ENCODE measurements at places on chromosomes 5 and 9.

GRCh38 chr9:112404508-112404932 lies 24.6 kb downstream of the HSDL2 start:
- DNase-seq, result no peak

DNA sequence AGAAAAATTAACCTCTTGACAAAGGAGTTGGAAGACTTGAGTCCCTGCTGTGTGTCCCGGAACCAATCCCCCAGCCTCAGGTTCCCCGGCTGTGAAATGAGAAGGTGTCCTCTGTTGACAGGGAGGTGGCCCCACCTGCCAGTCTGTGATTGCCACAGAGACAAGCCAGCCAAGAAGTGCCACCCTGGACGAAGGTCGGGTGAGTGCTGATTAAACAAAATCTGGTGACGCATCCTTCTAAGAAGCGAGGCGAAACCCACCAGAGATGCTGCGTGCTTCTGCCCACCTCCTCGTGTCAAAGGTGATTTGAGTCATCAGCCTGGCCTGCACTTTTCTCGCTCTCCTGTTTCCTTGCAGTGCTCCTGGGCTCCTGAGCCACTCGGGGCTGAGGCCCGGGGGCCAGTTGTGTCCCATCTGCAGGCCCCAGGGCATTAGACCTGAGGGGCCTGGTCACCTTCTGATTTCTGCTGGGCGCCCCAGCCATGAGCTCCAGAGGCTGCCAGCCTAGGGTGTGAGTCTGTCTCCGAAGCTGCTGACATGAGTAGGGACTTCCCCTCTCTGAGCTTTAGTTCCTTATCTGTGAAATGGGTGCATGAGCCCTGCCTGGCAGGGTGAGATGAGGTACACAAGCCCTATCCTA lies 28.7 kb downstream of the NEK6 start:
- peak; percentile 67 for DNase-seq

DNA sequence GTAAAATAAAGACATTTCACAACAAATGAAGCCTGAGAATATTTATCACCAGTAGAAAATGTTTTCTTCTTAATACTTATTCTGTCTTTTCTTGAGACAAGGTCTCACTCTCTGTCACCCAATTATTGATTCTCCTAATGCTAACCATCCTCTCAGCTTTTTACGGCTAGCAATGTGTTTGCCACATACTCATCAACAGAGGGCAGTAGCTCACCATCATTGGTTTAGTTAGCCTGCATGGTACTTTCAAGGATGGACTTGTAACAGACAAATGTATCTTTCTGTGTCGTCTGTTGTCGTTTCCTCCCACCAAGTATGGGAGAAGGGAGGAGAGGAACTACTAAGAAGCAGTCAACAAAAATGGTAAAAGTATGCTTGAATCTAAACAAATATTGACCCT lies 5.9 kb upstream of the ACO1 start:
- no peak for DNase-seq

GRCh38 chr9:115115117-115115880 lies 2.7 kb downstream of the TNC start:
- no peak for DNase-seq

- no peak for DNase-seq
These were observed at the start of gene HMCN2 for GRCh38 chr9:130265431-130266235. TSS of gene HMCN2 (plus strand) at chr9:130265760. CDS start at chr9:130265879, 119 bp downstream.

GRCh38 chr9:100027543-100027942 lies 71.3 kb downstream of the ERP44 start:
- DNase-seq, result no peak

DNA sequence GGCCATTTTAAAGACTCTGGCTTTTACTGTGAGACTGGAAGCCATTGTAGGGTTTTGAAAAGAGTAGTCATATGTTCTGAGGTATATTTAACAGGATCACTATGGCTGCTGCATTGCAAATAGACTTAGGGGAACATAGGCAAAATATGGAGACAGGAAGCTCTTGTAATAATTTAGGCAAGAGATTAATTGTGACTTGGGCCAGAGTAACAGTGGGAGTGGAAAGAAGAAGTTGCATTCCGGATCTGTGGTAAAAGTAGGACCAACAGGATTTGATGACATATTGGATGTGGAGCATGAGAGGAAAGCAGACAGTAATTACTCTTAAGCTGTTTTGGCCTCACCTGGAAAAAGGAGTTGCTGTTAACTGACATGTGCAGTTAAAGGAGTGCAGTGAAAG lies 85.6 kb downstream of the SMIM15 start:
- no peak for DNase-seq

GRCh38 chr5:4532705-4533080 lies 607.4 kb upstream of the ADAMTS16 start:
- no peak for DNase-seq

GRCh38 chr5:127826011-127826410 lies 122.8 kb downstream of the CCDC192 start:
- DNase-seq, result peak; percentile 63

DNA sequence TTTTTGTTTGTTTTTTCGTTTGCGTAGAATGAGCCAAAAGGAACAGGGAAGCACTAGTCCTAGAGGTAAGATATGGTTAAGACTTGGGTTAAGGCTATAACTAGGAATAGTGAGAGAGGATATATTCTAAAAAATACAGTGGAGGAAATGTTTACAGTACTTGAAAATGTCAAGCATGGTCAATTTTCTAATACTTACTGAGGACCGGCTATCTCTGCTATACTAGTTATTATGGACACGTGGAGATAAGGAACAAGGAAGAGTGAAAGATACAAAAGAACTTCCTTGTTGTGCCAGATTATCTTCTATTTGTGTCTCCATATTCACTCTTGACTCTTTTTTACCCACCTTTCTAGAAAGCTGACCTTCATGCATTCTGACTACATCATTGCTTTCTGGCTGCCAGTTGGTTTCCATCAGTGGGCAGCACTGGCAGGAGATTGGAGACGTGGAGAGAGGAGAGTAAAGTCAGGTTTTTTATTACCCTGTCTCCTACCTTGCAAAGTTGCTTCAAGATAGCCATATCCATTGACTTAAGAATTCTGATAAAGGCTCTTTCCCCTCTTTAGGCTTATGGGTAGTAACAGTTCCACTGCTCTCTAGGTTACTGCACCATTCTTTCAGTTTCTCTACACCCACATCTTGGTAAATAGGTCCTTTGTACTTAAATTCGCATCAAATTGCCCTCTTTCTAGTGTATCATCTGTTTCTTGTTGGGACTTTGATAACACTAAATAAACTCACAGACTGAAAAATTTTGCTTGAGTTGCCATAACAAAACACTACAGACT lies 9.0 kb upstream of the RFX3 start:
- no peak for DNase-seq

DNA sequence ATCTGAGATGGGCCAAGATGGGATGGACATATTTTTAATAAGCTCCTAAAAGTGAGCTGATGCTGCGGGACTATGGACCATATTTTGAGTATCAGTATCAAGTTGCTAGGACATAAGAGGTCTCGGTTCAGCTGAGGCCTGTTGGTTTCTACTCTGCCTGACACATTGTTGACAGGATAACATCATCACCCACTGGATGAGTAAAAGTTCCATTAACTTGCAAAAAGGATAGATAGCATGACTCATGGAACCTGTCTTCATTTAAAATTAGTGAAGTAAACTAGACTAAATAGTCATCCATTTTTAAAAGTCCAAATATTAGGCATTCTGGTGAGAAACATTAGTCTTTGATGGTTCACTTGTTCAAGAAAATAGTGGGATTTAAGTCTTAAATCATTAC lies 33.3 kb downstream of the PARP8 start:
- no peak for DNase-seq

DNA sequence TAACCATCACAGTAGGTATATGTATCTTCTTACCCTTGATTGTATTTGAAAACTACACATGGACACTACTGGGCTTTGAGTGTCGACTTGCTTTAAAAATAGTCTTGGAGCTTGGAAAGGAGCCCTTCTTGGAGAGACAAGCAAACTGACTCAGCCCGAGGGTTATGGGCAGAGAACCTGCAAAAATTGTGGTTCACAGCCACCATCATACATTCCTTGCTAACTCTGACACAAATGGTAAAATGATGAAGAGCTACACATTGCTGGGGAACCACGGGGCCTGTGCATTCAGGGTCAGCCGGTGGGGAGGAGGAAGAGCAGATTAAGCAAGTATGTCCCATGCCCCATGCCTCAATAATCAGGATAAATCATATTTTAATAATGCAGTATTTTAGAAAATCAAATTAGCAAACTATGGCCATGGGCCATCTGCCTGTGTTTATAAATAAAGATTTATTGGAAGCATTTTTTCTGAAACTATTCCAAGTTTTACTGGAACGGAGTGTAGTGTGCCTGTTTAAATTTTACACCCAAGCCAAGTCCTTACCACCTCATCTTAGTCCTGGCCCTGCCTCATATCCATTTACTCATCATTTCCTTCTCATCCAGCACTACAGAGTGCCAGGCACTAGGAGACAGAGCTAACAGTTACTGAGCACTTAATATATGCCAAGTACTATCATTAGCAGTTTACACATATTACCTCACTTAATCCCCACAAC lies 195.7 kb downstream of the PALM2AKAP2 start:
- no peak for DNase-seq

- DNase-seq, result no peak
These were observed 215.6 kb downstream of the C9orf50 start for GRCh38 chr9:129405089-129405826.

- no peak for DNase-seq
These were observed 303.0 kb upstream of the KLF4 start for GRCh38 chr9:107792596-107792995.

GRCh38 chr5:39970117-39970798 lies 545.5 kb upstream of the DAB2 start:
- no peak for DNase-seq

- no peak for DNase-seq
These were observed 26.9 kb upstream of the BARHL1 start for GRCh38 chr9:132555528-132555927.

DNA sequence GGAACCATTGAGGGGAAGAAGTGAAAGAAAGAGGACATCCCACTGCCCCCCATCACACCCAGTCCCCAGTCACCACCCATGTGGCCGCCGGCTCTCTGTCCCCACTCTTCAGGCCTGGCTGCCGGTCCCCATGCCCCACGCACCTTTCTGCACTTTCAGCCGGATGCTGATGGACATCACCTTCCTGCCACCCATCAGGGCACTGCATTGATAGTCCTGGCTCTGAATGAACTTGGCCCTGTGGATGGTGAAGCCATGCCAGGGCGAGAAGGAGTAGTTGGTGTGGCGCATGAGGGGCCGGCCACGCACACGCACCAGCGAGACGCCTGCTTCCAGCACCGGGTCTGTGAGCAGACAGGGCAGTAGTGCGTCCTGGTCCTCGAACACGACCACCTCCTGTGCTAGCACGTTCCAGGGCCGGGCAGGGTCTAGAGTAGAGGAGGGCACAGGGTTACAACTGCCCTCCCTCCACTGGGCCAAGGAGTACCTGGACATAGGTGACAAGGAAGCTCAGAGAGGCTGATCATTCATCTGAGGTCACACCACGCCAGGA lies 6.4 kb downstream of the CSF1R start:
- no peak for DNase-seq

- DNase-seq, result no peak
These were observed 24.4 kb upstream of the ANXA6 start for GRCh38 chr5:151181818-151182523.

- DNase-seq, result no peak
These were observed 845.3 kb upstream of the PTPRD start for GRCh38 chr9:11457825-11458790.

- no peak for DNase-seq
These were observed 9.6 kb upstream of the PUM3 start for GRCh38 chr9:2853517-2853916.

GRCh38 chr5:167063788-167064187 lies 1227.7 kb upstream of the WWC1 start:
- no peak for DNase-seq

- no peak for DNase-seq
These were observed 984.3 kb upstream of the TYRP1 start for GRCh38 chr9:11708899-11709298.

GRCh38 chr5:80041527-80041926 lies 6.4 kb downstream of the THBS4 start:
- DNase-seq, result no peak

- peak; percentile 31 for DNase-seq
These were observed at the start of gene TRIM32 for GRCh38 chr9:116687074-116687753. TSS of gene TRIM32 (plus strand) at chr9:116687305. CDS start at chr9:116697743, 10,438 bp downstream.

DNA sequence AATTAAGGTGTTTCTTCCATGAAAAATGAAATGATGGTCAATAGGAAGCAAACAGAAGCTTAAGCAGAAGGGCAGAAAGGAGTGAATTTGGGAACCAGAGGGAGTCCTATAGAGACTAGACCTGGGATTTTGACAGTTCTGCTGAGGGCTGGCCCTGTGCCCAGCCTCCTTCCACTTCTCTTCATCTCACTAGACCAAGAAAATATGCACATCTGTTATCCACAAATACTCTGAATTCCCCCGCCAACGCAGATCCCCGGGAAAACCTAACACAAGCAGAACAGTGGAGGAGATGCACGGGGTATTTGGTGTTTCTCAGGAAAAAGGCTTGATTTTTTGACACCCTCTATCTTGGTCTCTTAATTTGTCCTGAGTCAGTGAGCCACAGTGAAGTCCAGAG lies 22.7 kb downstream of the GRIA1 start:
- peak; percentile 46 for DNase-seq

- DNase-seq, result no peak
These were observed 44.8 kb upstream of the RNF130 start for GRCh38 chr5:180116077-180116999.

GRCh38 chr9:4741365-4742089 lies 525 bp upstream of the AK3 start:
- no peak for DNase-seq

- DNase-seq, result peak; percentile 17
These were observed 261.6 kb downstream of the GLIS3 start for GRCh38 chr9:4038182-4038723.

DNA sequence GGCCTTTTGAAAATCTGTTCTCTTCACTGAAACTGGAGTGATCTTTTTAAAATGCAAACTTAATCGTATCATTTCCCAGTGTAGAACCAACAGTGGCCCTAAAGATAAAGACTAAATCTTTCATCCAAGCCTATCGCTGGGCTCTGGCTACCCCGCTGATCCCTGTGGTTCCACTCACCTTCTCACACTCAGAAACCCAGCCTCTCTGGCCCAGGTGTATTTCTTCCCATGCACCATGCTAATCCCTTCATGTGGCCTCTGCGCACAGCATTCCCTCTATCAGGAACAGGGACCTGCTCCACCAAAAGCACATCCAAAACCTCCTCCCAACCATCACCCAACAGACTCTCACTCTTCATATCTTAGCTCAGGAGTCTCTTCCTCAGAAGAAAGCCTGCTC lies 214.1 kb upstream of the DAPK1 start:
- no peak for DNase-seq

GRCh38 chr9:132226571-132227430 lies 64.9 kb downstream of the NTNG2 start:
- DNase-seq, result no peak

- DNase-seq, result no peak
These were observed 388.5 kb upstream of the CTNND2 start for GRCh38 chr5:12292610-12293204.

GRCh38 chr9:91239367-91240111 lies 122.2 kb downstream of the AUH start:
- no peak for DNase-seq

- DNase-seq, result no peak
These were observed 3.2 kb upstream of the ANXA1 start for GRCh38 chr9:73148447-73148937.

GRCh38 chr9:137253717-137254623 lies 1.2 kb upstream of the NELFB start:
- no peak for DNase-seq

Measured in BJ (cell line).